ENCODE measurements at places on chromosomes 12 and 14.

- no peak for DNase-seq
Measured at GRCh38 chr12:109795023-109795422, 38.2 kb downstream of the TRPV4 start.

GRCh38 chr14:35255711-35256110 is 36.5 kb upstream of the PSMA6 start:
- DNase-seq: no peak

DNA sequence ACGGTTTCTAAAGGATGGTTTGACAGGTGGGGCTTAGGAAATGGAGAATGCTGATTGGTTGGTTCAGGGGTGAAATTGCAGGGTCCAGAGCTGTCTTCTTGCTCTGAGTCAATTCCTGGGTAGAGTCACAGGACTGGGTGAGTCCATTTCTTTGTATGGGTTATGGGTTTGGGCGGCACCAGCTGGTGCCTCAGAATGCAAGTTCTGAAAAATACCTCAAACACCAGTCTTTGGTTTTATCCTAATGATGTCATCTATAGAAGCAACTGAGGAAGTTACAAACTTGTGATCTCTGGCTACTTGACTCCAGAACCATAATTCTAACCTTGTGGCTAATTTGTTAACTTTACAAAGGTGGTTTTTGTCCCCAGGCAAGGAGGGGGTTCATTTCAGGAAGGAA is 47.6 kb upstream of the EIF5 start:
- no peak for DNase-seq

GRCh38 chr12:53100466-53101151 is 2.7 kb upstream of the SOAT2 start:
- no peak for DNase-seq

DNA sequence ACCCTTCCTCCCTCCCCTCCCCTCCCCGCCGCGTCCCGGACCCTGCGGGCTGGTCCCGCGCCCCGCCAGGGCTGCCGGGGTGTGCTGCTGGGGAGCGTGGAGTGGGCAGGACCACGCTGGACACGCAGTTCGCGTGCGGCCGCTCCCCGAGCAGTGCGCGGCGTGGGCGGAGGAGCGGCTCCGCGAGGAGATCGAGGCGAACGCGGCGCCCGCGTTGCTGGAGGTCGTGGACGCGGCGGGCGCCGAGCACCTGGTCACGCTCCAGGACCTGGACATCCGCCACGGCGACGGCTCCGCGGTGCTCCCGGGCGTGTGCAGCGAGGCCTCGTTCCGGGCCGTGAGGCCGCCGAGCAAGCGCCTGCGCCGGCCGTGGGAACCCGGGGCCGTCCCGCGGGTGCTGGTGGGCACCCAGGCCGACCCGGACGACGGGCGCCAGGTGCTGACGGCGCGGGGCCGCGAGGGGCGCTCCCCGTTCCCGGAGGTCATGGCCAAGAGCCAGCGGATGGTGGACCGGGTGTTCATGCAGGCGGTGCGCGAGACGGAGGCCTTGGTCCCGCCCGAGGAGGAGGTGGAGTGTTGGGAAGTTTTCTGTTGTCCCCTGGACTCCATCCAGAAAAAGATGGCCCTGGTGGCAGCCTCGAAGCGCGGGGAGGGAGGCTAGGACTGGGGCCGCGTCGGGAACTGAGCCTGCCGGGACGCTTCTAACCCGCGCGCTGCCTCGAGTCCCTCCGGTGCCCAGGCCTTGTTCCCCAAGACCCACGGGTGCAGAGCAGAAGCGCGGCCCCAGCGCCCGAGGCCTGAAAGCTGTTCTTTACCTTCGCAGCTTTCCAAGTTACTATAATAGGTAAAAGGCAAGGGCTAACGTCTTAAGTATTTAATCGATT is 54.7 kb upstream of the EIF5 start:
- DNase-seq: no peak

DNA sequence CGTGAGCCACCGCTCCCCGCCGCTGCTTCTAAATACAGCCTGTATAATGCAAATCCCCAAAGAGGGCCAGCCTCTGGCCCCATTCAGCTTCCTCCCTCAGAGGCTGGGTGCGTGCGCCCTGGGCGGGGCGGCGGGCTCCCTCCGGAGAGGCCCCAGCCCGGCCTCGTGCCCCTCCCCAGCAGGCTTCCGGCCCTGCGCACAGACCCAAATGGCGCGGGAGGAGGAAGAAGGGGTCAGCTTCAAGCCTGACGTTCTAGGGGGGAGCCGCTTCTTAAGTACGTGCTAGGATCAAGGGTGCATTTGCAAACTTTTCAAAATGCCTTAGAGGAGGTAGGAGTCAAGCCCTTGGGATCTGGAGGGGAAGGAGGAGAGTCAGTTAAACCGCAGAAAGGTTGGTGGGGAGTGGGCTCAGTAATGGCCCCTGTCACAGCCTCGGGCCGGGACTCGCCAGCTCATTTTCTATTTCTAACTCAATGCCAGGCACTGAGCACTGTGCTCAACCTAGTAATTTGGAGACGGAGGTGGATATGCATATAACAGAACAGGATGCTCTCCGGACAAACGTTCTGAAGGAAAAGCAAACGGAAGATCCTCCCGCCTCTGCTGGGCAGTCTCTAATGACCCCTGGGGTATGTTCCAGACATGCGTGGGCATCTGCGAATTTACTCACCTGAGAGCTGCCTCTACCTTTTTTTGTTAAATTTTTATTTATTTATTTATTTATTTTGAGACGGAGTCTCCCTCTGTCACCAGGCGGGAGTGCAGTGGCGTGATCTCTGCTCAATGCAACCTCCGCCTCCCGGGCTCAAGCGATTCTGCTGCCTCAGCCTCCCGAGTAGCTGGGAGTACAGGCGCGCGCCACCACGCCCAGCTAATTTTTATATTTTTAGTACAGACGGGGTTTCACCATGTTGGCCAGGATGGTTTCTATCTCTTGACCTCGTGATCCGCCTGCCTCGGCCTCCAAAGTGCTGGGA is 32.3 kb downstream of the NINJ2 start:
- DNase-seq: no peak
